ENCODE measurements at places on chromosomes 13 and 19.

GRCh38 chr19:38036707-38037611 is 130.0 kb downstream of the SIPA1L3 start:
- no peak for DNase-seq

DNA sequence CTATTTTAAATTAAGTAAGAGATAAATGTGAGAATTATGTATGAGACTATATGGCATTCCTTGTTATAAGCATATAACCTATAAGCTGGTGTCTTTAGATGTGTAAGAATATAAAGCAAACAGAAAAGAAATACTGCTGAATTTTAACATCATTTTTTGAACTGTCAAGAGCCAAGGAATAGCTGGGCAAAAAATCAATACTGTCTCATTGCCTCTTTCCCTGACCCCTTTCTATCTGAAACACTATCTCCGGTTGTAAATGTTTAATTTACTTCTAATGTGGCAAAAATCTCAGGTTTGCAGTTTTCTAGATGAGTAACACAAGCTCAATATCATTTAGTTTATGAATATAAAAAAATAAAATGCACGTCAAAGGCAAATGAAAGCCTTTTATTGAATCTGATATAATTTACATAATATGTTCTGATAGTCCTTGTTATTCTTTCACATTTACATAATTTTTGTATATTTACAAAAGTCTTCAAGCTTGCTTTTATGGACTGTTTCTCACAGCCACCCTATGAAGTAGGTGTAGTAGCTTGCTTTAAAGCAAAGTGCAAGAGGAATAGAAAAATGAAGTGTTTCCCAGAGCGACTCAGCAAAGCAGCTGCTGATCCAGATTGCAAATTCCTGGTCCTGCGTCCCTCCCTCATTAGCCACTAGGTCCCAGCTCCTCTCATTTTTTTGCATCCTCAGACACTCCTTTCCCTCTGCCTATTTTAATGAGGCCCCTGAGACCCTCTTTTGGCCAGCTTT is 188.2 kb upstream of the RFC3 start:
- no peak for DNase-seq

- no peak for DNase-seq
Observed at GRCh38 chr13:68481130-68481529, 1251.0 kb upstream of the PCDH9 start.

DNA sequence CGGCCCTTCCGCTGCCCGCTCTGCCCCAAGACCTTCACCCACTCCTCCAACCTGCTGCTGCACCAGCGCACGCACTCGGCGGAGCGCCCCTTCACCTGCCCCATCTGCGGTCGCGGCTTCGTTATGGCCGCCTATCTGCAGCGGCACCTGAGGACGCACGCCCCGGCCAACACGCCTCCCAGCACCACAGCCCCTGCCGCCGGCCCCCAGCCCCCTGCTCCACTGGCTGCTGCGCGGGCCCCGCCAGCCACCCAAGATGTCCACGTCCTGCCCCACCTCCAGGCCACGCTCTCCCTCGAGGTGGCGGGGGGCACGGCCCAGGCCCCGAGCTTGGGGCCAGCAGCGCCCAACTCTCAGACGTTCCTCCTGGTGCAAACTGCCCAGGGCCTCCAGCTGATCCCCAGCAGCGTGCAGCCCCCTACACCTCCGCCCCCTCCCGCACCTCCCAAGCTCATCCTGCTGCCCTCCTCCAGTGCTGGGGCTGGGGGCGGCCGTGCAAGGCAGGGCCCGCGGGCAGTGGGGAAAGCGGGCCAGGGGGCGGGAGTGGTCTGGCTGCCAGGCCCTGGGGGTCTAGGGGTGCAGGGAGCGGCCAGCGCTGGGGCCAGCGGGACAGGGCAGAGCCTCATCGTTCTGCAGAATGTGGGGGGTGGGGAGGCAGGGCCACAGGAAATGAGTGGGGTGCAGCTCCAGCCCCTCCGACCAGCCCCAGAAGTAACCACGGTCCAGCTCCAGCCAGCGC is 1.9 kb upstream of the NAT14 start:
- no peak for DNase-seq

GRCh38 chr19:49111218-49111998 is 2.8 kb upstream of the LIN7B start:
- no peak for DNase-seq

DNA sequence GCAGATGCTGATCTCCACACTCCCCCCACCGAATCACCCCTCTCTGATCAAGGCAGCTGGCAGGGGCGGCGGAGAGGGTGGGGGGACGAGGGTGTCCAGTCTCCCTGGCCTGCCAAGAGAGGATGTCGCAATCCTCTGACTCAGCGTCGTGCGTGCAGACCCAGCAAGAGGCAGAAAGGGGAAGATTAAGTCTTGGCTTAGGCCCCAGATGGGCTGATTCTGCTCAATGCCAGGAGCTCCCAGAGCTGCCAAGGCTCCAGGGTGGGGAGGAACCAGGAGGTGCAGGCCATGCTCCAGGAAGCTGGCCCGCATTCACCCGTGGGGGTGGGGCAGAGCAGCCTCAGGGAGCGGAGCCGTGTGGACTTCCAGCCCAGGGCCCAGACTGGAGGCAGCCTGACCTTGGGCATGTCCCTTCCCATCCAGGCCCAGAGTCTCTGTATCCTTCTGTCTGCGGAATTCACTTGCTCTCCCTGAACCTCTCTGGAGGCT is 6.6 kb upstream of the BCL3 start:
- DNase-seq = peak; percentile 100

DNA sequence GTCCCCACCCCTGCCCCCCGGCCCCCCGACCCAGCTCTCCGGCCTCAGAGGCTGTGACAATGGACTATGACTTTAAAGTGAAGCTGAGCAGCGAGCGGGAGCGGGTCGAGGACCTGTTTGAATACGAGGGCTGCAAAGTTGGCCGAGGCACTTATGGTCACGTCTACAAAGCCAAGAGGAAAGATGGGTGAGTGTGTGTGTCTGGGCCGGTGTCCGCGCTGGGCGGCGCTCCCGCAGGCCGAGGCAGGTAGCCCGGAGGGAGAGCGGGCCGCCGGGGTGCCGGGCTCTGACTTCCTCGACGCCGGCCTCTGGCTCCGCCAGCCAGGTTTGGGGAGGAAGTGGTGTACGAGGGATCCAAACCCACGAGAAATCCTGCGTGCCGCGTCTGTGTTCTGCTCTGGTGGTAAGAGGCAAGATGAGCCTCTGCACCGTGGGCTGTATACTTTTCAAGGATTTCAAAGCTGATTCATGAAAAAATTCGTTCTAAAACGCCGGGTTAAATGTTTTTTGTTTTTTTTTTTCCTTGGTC is 718 bp downstream of the CDK8 start:
- peak; percentile 7 for DNase-seq

DNA sequence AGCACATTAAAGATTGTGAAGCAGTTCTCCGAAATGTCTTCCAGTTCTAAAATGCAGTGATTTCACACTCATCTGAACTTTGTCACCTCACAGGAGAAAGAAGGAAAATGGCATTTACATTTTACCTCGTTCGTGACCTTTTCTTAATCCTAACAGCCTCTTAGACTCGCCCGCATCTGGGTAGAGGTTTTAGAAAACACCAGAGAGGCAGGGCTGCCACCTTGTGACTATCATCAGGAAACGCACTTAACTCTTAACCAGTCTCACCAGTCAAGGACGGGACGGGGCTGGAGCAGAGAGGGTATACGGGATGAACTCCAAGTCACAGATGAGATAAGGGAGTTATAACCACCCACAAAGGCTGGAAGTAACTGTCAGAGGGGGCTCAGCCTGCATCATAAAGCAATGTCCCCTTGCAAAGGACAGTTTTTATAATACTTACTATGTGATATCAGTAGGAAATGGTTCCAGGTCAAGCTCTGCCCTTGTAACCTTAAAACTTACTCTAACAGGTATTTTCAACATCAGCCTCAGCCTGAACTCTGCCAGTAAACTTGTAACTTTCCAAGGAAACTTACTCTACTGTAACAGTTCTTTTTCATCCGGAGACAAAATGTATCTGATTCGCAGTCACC is 8.6 kb upstream of the CEACAM6 start:
- DNase-seq = peak; percentile 64

DNA sequence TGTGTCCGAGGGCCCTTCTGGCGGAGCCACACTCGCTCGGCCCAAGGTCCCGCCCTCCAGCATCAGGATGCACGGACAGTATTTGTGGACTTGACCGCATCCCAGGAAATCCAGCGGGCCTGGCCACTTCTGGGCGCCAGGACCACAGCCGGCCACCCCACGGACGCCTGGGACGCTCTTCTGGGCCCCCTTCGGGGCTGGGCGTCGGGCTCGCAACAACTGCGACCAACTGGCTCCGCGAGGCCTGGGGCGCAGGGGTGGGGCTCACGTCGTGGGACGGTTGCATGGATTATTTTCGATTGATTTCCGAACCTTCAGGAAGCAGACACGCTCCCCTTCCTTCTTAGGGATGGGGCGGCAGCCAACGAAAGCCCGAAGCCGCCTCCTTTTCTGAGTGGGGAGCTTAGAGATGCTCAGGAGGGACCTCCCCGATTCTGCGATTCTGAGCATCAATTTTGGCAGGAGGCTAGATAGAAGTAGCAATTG is 521 bp upstream of the NUP58 start:
- no peak for DNase-seq

DNA sequence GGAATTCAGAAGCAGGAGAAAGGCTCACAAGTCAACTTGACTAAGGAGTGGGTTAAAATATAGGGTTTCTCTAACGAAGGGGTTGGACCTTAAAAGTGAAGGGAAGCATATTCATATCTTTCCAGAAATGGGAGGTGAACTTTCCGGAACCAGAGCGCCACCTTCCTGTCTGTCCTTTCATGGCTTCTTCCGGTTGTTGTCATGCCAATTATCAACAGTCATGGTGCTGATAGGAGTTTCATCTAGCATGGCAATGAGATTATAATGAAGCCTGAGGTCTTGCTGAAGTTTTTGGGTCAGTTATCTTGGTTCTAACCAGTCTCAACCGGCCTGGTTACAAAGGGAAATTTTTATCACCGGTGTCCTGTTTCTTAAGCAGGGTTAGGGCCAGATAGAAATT is 162.9 kb upstream of the NBEA start:
- no peak for DNase-seq

DNA sequence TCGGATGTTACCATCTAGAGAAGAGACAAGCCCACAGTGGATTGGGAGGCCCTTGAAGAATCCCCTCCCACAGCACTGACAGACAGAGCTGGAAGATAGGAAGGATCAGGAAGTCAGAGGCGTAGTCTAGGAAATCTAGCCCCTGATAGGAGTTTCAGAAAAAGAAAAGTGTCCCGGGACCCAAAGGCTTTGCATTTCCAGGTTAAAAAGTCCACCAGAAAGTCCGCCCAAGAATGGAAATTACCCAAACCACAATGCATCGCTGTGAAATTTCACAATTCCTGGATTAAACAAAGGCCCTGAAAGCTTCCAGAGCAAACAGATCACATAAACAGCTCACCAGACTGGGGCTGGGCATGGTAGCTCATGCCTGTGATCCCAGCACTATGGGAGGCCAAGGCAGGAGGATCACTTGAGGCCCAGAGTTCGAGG is 146.9 kb downstream of the KDM4B start:
- DNase-seq = no peak

DNA sequence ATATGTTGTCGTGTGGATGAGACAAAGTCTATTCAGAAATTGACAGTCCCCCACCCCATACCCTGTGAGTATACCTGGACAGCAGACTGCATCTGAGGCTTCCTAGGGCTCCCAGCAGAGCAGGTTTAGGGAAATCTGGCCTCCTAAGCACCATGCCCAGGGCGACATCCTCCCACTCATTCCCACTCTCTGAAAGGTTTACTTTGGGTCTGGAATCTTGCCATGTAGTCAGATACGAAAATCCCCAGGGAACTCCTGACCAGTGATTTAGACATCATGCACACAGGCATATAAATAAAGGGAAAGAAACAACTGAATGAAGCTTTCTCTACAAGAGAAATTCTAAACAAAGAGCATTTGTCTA is 717 bp upstream of the NALCN start:
- DNase-seq = peak; percentile 57

GRCh38 chr19:51660975-51661600 is 14.5 kb upstream of the SIGLEC14 start:
- peak; percentile 29 for DNase-seq

- DNase-seq = no peak
Observed at GRCh38 chr19:1668486-1669270, 16.3 kb upstream of the TCF3 start.

- no peak for DNase-seq
Observed at GRCh38 chr13:27132538-27132937, 39.1 kb downstream of the USP12 start.

DNA sequence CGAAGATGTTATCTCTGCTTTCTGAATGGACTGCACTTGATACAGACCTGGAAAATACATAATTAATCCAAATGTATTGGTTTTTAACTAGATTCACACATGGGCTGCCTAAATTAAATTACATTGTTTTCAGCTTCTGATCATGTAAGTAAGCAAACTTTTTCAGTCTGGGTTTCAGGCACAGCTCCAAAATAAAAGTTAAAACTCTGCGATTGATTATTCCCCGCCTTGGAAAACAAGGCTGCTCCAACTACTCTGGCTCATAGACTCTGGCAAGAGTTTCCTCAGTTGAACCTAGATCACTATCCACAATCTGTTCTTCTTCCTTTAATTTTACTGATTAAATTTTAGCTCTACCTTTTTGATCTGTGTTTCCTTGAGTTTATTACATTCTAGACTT is 526.0 kb upstream of the SPRY2 start:
- no peak for DNase-seq

- DNase-seq = peak; percentile 21
Observed at GRCh38 chr19:45130888-45131615, 29.7 kb downstream of the NKPD1 start.

DNA sequence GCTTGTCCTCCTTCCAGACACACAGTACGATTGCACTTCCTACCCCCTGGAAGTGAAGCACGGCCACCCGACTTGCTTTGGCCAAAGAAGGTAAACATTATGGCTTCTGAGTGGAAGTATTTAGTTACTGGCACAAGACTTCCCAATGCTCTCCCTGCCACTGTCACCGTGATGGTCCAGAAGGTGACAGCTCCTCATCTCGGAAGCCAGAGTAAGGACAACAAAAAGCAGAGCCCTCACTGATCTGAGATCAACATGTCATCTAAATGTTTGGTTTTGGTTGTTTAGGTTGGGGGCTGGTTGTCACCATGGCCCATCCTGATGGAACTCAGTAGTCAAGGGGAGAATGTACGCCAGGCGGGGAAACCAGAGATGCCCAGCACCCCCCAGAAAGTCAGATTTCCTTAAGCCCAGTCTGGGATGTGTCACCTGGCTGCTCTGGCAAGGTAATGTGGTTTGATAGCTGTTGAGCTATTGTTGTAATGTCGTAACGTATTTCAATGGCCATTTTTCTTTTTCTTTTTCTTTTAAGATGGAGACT is 170.1 kb upstream of the ZNF536 start:
- no peak for DNase-seq

DNA sequence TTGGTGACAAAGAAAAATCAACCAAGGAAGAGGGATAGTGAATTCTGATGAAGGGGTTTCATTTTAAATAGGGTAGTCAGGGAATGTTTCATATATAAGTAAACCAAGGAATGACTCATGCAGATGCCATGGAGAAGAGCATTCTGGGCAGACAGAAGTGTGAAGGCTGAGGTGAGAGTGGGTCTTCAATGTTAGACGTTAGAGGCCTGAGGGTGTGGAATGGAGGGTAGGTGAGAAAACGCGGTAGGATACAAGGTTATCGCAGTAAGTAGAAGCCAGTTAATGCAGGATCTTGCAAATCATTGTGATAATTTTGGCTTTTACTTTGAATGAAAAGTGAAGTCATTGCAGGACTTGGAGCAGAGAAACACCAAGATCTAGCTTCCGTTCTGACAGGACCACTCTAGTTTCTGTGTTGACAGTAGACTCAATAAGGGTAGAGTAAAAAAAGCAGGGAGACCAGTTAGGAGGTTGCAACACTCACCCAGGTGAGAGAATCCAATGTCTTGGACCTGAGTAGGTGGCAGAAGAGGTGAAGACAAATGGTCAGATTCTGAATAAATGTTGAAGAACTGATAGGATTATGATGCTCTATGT is 225.2 kb upstream of the TMTC4 start:
- DNase-seq = no peak

GRCh38 chr13:101384929-101385328 is 31.4 kb downstream of the NALCN start:
- DNase-seq = no peak

Measured in A172 (cell line).